ENCODE measurements at places on chromosomes 7 and 10.

DNA sequence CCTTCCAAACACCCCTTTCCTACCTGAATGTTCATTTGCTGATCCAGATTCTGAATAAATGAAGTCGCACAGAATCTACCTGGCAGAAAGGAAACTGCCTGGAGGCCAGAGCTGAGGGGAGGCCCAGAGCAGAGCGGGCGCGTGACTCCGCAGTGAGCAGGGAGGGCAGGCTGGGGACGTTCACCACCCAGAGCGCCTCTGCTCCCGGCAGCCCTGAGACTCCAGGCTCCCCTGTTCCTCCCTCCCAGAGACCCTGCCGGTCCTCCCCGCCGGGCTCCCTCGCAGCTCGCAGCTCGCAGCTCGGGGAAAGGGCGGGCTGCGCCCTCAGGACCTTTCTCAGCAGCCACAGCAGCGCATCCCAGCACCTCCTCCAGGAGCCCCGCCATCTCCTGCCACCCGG is 176.7 kb upstream of the ZNF32 start:
- DNase-seq, result no peak

- peak; percentile 82 for DNase-seq
Measured at GRCh38 chr7:40437498-40437897, 302.7 kb downstream of the SUGCT start.

- DNase-seq, result peak; percentile 13
Measured at GRCh38 chr10:29646960-29647461, 12.2 kb upstream of the SVIL start.

DNA sequence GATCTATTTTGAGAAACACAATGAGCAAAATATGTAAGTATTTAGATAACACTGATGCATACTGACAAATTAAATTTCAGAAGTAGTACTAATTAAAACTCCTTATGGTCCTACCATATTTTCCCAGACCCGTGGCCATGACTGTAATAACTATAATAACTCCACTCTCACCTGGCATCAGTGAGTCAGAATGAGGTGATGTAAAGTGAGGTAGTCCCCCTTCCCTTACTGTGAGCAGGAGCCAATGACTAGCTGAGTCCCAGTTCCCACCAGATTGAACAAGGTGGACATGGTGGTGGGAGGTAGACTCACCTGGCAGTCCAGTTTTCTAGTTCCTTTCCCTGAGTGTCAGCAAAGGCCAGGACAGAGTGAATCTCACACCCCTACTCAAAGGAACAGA is 630.5 kb upstream of the IGFBP3 start:
- DNase-seq, result no peak

DNA sequence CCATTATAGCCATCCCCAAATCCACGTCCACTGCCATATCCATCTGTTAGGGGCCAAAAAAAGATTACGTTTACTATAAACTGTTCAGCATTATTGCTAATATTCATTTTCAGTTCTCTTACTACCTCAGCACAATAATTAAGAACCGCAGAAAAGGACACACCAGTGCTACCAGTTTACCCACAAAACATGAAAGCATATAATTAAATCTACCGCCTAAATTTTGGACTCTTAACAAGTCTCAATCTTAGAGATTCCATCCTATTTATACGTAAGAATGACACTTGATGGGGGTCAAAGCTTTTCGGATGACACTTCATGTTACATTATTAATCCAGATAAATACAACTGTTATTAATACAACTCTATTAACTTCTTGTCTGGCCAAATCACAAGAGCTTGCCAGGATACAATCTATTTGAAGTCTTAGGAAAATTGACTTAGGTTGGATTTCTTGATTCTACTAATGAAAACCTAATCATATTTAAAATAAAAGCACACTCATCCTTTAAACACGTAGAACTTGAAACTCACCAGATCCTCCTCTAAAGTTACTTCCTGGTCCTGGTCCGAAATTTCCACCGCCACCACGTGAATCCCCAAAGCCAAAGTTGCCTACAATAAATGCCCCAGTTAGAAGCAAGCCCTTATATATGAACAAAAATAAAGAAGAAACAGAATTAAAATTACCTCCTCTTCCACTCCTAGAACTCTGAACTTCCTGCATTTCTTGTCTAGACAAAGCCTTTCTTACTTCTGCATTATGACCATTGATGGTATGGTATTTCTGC is 4.5 kb downstream of the HNRNPA2B1 start:
- DNase-seq, result no peak

DNA sequence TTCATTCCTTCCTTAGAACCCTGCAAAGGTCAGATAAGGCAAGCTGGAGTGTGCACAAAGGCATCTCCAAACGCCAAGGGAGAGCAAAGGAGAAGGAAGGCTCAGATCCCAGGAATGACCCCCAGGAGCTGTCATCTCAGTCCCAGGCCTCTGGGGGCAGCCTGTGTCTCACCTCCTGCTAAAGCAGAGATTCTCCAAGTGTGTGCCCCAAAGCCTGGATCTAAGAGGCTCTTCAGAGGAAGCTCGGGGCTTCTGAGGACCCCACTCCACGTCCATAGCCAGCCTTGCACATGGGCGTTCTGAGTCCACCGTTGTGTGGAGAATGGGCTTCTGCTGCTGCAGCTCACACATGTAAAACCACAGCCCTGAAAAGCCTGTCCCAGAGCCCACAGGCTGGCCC is 5.1 kb upstream of the GRID1 start:
- DNase-seq, result no peak

DNA sequence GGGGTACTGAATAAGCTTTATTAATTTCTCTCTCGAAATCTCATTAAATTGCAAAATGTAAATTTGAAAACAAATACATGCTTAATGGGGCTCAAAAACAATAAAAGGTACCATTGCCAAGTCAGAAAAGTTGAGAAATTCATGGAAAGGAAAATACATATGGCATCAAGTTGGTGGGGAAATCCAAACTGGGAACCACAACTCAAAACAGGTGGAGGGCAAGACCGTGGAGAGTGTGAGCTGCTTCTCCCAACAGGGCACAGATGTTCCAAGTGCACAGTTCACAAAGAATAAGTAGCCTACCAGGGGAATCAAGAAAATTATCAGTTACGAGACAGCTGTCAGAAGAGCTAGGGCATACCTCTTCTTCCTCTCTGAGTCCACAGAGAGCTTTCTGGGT is 26.6 kb downstream of the MKX start:
- DNase-seq, result no peak

- DNase-seq, result no peak
Measured at GRCh38 chr10:23725548-23725947, 286.7 kb downstream of the OTUD1 start.

- no peak for DNase-seq
Measured at GRCh38 chr7:23205909-23206767, 24.3 kb downstream of the NUP42 start.

- DNase-seq, result peak; percentile 9
Measured at GRCh38 chr7:114530057-114530611, 115.5 kb downstream of the FOXP2 start.

- no peak for DNase-seq
Measured at GRCh38 chr7:138207555-138207971, 131.3 kb downstream of the AKR1D1 start.

GRCh38 chr10:1169186-1169885 is 113.2 kb downstream of the WDR37 start:
- DNase-seq, result no peak

DNA sequence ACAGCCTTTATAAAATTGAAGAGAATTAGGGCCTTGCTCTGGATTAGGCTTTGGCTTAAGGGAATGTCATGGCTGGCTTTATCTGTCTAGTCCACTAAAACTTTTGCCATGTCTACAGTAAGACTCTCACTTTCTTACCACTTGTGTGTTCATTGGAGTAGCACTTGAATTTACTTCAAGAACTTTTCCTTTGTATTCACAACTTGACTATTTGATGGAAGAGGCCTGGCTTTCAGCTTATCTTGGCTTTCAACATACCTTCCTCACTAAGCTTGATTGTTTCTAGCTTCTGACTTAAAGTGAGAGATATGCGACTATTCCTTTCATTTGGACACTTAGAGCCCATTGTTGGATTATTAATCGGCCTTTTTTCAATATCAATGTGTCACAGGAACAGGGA is 96.1 kb downstream of the TPST1 start:
- DNase-seq, result no peak

GRCh38 chr10:72310636-72311035 is 36.9 kb downstream of the DDIT4 start:
- DNase-seq, result no peak

DNA sequence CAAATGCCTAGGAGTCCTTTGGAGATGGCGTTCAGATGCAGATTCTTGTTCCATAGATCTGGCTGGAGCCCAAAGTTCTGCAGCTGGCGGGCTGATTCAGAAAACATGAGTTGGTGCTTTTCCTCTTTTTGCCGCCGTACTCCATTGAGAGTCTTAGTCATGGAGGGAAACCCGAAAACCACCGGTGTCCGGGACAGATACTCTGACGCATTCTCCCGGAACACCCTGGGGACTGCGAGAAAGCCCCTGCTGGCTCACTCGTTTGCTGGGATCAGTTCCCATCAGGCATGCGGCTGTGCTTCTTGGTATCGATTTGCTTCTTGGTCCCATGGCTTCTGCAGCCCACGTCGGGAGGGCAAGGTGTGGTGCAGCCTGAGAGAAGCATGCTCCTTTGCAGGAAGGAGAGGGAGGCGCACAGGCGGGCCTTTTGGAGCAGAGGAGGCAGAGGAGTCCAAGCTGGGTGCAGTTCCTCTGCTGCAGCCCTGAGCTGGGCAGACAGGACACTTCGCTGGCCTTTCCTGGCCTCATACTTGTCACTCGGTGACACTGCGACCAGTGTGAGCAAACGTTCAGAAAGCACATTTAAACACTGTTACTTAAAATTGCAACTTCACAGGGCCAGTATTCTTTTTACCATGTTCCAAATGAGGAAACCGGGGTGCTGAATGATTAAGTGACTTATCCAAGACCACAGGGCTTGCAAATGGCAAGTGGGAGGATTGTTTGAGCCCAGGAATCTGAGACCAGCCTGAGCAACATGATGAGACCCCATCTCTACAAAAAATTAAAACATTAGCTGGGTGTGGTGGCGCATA is 30.6 kb upstream of the PFKFB3 start:
- DNase-seq, result peak; percentile 88

DNA sequence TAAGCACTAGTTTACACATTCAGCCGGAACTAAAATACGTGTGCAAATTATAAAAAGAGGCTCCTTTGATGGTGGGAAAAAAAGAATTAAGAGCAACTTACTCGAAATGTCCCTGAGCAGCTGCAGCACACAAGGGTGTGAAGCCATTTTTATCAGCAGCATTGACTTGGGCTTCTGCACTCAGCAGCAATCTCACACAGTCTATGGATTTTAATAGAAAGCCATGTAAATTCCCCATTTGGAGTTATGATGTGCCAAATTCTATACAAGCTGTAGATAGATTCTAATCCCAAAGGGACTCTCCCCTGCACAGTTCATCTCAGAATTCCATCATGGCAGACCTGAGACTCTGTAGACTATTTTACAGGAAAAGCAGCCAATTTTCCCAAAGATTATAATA is 90.5 kb downstream of the CTTNBP2 start:
- no peak for DNase-seq

GRCh38 chr10:78992333-78992732 is 76.4 kb upstream of the ZMIZ1 start:
- no peak for DNase-seq

DNA sequence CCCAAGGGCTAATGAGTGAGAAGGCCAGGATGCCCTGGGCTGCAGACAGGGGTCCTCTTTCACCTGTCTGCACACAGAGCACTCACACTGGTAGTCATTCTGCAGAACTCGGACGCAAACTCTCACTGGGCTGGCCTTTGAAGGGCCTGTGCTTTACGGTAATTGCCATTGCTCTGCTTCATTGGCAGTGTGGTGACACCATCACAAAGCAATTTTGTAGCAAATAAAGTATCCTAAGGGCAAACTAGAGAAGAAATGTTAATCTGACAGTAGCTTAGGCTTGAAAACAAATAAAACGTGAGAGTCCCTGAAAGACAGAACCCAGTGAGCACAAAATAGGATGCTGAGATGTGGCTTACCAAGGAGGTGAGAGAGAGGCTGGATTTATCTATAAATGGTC is 30.6 kb upstream of the FIGNL1 start:
- DNase-seq, result no peak

- DNase-seq, result no peak
Measured at GRCh38 chr10:131788386-131788785, 112.4 kb upstream of the PPP2R2D start.

GRCh38 chr10:31507427-31507826 is 188.4 kb downstream of the ZEB1 start:
- no peak for DNase-seq

DNA sequence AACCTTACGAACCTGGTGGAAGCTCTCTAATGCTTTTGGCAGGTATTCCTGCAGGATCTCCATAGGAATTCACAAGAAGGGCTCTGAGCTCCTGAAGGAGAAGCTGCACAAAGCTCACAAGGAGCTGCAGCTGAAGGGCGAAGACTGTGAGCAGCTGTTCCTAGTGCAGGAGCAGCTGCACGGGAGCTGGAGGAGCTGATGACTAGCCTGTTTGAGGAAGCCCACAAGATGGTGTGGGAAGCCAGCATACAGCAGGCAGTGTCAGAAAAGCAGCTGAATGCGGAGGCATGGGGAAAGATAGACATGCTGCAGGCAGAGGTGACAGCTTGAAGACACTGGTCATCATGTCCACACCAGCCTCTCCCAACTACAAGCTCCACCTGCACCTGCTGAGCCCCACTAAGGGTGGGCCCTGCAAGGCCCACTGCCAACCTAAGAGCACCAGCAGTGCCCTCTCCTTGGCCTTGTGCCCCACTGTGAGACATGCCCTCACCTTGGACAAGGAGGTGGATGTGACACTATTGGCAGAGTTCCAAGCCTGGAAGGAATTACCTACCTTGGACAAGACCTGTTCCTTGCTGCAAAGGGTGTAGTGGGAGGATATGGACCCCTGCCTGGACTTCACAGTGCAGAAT is 250.6 kb downstream of the BBS9 start:
- DNase-seq, result no peak

DNA sequence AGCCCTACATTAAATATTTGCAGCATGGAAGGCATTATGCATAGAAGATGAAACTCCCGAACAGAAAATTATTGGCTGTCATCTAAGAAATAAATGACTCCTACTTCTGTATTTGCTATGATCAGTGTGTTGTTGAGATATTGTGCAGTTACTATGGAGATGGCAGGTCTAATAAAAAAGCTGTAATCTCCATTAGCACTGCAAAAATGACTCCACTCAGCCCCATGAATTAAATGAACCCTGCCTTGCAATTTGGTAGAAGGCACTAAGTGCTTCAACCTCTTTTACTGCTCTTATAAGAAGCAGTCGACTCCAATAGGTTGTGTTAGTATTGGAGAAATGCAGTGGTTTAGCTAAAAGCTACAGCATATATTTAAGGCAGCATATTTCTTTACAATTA is 290.0 kb upstream of the PHYHIPL start:
- DNase-seq, result no peak

- DNase-seq, result no peak
Measured at GRCh38 chr10:93272884-93273675, 199.4 kb downstream of the CYP26A1 start.

GRCh38 chr10:729213-729612 is 39.7 kb upstream of the DIP2C start:
- DNase-seq, result no peak

DNA sequence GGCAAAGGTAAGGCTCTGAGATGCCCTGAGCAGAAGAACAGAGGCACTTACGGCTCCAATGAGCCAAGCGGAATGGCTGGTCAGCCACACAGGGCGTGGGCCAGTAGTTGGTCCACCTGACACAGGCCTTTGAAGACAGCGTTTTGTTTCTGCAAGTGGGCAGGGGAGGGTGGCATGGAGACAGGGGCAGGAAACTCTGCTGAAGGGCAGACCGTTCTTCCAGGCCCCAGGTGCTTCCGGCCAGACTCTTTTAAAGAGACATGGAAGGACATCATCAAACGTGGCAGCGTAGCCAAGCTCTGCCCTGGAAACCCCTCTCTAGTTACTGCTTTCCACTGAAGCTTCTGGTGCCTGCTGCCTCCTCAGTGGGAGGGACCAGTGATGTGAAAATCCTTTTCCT is 77.5 kb upstream of the KMT2E start:
- no peak for DNase-seq
